ENCODE measurements at places on chromosomes 3 and 15.

GRCh38 chr15:87045746-87046145 lies 966.1 kb downstream of the AGBL1 start:
- no peak for DNase-seq

- no peak for DNase-seq
Observed at GRCh38 chr3:182036382-182036781, 324.7 kb downstream of the SOX2 start.

DNA sequence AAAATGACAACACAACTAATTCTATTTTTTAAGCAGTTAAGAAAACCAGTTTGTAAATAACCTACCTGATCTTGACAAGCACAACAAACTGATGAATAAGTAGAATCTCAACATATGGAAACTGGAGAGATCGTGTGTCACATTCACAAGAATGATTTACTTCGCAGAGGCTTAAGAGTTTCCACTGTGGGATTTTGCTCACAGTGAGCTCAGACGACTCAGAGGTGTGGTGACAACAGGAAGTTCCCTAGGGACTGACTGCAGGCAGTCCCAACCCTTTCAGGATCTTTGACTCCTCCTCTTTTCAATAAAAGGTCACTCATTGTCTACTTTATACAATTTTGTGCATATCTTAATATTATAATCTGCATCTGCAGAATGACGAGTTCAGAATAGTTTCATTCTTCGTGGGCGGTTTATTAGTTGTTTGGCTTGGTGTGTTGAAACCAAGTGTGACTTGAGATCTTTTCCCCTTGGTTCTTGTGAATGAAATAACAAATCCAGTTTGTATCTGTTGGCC lies at the start of gene LIPH:
Gene LIPH, minus strand, starts transcription at position 231 of the 520 bp plus-strand sequence. Its CDS starts 117 bp downstream, at position 114.
- no peak for DNase-seq

DNA sequence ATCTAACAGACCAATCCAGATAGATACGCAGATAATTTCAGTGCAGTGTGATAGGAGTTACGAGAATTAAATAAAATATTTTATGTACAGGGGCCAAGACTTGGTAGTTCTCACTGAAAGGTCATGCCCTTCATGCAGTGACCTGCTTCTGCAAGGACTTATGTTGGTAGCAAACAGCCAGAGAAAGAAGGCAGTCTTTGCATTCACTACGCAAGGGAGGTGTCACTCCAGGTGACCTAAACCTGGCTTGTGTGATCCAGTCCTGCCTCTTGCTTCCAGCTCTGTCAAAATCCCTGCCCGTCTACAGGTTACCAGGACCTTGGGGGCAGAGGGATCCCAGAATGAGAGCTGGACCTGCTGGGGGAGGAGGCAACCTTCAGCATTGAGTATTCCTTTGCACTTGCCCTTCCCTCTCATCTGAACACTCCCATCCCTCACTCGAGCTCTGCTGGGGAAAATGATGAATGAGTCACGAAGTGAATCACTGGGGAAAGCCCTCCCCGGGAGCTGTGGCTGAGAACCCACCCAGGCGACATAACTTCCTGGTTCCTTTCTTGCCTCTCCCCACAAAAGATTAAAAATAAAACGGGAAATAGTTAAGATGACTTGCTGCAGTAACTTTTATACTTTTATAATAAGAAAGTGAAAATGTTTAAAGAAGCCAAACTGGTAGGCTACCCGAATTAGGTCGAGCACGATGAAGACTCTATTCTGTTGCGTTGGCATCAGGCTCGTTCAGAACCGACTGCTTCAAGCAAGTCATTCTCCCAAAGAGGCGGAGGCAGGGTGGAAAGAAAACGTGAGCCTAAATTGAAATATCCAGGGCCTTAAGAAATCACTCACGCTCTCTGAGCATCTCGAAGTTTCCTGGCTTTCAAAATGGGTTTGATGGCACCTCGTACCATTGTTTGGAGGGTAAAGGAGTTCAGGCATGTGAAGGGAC lies 216.1 kb downstream of the SLCO3A1 start:
- DNase-seq: no peak

Measured in esophagus squamous epithelium (tissue), 5 donors.